CD4-positive, alpha-beta T cell (primary cell): ENCODE measurements at places on chromosomes 5 and 9.

DNA sequence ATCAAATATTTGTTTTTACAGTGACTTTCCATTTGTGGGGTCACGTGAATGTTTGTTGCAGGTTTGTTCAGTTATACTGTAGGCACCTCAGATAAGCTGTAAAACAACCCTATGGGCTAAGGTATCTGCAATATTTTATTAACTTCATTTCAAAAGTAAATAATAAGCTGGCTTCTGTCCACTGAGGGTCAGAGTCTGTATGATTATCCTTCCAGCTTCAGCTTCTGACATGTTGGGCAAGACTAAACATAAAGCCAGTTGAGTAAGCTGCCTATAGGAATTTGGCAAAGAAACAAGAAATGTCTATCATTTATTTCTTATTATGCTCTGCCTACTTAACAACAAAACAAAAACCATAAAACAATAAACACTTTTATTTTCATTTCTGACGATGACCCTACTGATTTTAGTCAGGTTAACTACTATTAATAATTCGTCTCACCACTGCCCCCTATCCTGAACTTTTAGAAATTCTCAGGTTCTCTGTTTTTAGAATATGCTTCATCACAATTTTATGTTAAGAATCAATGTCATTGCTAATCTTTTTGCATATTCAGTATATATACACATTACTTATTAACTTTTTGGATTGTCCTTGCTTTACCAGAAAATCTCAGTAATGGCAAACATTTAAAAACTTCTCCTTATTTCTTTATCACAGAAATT, 413.6 kb upstream of the ADAMTSL1 start:
- no peak for DNase-seq

GRCh38 chr5:95907740-95908706, 53.6 kb downstream of the ELL2 start:
- no peak for DNase-seq

- no peak for DNase-seq
Measured at GRCh38 chr5:80220245-80220897, 35.5 kb downstream of the SERINC5 start.

- no peak for DNase-seq
Measured at GRCh38 chr5:174945853-174946252, 221.5 kb downstream of the MSX2 start.

DNA sequence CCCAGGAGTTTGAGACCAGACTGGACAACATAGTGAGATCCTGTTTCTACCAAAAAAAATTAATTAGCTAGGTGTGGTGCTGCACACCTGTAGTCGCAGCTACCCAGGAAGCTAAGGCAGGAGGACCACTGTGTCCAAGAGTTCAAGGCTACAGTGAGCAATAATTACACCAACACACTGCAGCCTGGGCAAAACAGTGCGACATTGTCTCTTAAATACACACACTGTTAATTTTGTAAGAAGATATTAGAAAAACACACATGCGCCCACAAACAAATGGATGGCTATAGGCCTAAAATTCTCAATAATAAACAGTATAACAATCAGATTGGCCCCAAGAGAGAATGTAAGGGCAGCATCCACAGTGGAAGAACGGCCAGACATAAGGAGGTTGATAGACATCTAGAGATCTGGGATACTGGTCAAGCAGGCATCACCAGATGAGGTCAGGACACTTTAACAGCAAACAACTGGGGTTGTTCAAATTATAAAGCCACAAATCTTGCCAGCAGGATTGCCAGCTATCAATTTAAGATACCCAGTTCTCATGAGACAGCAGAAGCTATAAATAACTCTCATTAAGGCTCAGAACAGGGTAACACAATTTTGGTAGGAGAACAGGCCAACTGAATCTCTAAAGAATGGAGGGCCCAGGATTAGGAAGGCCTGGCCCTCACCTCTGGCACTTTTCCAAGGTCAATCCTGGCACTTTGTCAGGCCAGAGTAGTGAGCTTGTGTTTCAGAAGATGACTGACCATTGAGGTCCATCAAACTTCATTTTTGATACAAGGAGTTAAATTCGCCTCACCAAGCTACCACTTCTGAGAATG, 29.5 kb downstream of the GOLPH3 start:
- no peak for DNase-seq

- no peak for DNase-seq
Measured at GRCh38 chr5:87321605-87322004, 53.9 kb downstream of the RASA1 start.

GRCh38 chr5:68303754-68304420, 88.3 kb downstream of the PIK3R1 start:
- no peak for DNase-seq

GRCh38 chr5:118479285-118479684, 509.1 kb downstream of the DTWD2 start:
- no peak for DNase-seq

- no peak for DNase-seq
Measured at GRCh38 chr9:127848756-127849504, 5.5 kb downstream of the ENG start.

- DNase-seq: no peak
Measured at GRCh38 chr9:5876026-5876425, 14.7 kb upstream of the MLANA start.

DNA sequence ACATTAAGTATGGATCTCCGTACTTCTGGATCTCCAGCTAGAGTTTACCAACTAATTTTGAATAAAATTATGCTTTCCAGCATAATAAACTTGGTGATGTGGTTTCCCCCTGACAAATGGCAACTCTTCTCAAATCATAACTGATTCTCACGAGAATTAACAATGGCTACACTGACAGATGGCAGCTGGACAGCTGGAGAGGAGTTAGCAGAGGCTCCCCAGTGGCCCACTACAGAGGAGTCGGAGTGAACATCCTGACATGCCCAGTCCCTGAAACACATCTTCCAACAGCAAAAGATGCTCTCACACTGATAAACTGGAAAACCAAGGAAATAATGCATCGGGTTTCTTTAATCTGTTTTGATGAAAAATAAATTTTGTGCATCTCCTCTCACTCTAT, 239.6 kb downstream of the MAN2A1 start:
- no peak for DNase-seq

GRCh38 chr9:34125681-34126206, 754 bp downstream of the DCAF12 start:
- DNase-seq: no peak

- no peak for DNase-seq
Measured at GRCh38 chr5:126680191-126680817, 79.6 kb downstream of the PHAX start.

DNA sequence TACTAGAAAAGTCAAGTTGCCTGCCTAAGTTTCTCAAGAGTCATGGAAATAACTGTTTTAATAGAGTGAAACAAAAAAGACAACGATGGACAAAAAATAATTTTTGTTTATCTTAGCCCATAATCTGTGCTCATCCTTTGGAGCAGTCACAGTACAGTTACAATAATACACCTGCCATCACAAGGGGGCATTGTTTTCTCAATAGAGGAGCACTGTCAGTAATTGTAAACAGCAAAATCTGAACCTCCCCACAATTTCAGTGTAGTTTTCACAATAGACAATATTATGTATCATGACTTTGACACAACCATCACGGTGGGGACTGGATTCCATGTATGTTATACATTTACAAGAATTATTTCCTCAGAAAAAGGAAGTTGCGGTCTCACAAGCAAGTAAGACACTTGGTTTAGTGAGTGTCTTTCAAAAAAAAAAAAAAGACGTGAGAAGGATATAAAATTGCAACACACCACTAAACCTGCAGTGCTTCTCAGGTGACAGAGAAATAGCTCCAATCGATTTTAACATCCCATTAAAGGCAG, 586.3 kb downstream of the PTPRD start:
- DNase-seq: no peak

DNA sequence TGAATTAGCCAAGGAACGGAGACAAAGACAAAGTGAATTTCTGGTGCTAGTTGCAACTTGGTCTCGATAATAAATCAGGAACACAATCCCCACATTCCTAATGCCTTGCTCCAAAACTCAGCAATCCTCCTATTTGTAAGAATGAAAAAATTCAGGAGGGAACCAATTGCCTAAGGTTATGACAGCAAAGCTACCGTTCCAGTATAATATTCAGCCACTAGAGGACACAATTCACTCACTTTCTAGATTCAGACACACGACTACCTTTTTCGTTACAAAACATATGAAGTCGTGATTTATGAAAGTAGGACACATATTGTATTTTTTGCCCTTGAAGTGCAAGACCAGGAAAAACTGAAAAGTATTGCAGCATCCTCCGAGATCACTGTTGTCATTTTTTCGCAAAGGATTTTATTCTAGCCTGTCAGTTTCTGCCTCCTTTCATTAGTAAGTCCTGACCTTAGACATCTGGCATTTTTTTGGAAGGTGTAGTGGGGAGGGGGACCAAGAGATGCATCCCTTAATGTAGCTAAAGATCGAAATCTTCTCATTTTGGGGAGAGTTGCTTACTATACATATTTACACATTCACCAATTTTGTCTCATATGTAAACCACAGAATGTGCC, 133.1 kb downstream of the DOCK8 start:
- DNase-seq: no peak

DNA sequence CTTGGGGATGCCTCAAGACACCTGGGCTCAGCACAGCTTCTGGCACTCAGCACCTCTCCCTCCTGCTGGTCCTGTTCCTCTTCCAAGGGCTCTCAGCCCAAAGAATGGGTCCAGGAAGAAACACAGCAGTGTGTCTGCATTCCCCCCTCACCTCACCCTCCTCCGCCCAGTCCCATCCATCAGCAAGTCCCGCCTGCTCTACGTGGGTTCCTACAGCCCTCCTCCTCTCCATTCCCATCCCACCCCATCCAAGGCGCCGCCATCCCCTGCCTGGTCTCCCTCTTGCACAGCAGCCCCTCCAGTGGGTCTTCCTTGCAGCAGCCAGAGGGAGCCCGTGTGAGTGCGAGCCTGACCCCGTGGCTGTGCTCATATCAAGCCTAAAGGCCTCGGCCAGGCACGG, 52.3 kb upstream of the RPL26L1 start:
- DNase-seq: no peak
